ENCODE measurements at places on chromosomes 6 and 20.

DNA sequence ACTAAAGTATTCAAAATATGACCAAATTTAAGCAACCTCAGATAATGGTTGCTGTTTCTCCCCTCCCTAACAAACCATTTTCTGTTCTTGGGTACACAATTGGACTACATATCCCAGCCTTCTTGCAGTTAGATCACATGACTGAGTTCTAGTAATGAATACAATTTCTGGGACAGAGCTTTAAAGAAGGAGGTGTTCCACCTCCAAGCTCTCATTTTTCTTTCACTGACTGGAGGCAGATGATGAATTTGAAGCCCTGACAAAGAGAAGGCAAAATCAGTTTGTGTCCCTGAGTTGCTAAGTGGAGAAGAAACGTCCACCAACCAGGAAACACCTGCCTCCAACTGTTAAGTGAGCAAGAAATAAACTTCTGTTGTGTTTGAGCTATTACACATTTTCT lies 117.2 kb downstream of the LCA5 start:
- no peak for DNase-seq

DNA sequence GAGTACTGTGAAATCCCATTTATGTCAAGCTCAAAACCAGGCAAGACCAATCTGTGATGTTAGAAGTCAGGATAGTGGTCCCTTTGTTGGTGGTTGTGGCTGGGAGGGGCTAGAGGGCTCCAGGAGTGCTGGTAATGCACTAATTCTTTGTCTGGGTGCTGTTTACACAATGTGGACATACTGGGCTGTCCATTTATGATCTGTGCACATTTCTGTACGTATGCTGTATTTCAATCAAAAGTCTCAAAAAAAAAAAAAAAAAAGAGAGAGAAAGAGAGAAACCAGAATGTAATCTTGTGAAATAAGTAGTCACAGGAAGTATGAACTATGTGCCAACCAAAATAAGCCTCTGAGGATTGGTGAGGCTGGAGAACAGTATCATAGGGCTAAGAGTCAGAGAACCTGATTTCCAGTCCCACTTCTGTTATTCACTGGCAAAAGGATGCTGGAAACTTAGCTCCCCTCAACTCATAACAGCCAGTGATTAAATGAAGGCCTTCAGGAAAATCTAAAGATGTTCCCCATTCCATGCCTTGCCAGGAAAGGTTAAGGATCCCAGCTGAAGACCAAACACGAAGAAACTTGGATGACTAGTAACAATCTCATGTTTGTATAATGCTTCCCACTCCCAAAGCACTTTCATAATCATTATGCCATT lies 19.6 kb upstream of the TRAM2 start:
- DNase-seq, result peak; percentile 67

GRCh38 chr6:100691972-100692371 lies 189.2 kb downstream of the ASCC3 start:
- DNase-seq, result no peak

DNA sequence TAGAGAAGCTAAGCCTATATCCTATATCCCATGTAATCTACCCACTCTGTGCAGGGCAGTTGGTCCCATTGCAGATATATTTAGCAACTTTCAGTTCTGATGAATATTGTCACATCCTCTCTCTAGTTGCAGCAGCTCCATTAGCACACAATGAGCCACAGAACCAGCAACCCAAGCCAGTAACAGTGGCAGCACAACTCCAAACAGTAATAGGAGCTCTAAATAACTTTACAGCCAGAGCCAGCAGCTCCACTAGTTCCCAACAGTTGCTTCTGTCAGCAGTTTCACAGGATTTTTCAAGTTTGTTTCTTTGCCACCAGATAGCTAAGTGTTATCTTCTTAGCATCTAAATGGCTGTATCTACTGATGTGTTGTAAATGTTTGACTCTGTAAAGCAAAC lies 490.8 kb downstream of the HTR1B start:
- no peak for DNase-seq

DNA sequence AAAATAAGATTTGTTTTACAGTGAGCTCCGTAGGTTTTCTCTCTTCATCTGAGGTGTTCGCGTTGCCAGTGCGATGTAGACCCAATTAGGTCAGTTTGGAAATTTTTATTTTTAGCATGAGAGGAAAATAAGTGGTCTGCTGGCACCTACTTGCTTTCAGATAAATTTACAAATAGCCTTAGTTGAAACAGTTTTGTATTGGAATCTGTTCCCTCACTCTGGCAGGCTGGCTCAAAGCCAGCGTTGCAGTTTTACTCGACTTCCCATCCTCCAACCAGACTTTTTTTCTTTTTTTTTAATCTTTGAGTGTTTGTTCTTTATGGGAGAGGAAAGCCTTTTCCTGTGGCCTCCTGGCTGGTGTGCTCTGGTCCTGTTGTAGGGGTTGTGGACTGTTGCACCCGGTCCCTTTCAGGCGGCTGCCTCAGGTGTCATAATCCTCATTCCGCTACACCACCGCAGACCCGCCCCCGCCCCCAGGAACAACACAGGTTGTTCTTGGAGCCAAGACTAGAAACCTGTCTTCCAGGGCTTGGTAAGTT lies 46.7 kb downstream of the TIAM2 start:
- DNase-seq, result peak; percentile 28

GRCh38 chr6:157139054-157139708 lies 184.1 kb downstream of the TMEM242 start:
- DNase-seq, result no peak

- DNase-seq, result no peak
These were observed 35.4 kb downstream of the WDR27 start for GRCh38 chr6:169666441-169666840.

DNA sequence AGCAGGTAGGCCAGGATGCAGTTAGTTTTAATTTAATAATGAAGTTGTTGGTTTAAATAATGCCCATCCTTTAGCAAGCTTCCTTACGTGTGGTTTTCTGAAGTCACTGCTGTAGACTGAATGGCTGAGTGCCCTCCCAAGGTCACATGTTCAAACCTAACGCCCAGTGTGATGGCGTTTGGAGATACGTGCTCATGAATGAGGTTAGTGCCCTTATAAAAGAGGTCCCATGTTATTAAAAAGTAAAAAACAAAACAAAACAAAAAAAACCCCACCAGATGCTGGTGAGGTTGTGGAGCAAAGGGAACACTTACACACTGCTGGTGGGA lies 16.3 kb downstream of the LRP11 start:
- DNase-seq, result no peak

GRCh38 chr6:32329141-32329540 lies 42.6 kb downstream of the TSBP1 start:
- no peak for DNase-seq

DNA sequence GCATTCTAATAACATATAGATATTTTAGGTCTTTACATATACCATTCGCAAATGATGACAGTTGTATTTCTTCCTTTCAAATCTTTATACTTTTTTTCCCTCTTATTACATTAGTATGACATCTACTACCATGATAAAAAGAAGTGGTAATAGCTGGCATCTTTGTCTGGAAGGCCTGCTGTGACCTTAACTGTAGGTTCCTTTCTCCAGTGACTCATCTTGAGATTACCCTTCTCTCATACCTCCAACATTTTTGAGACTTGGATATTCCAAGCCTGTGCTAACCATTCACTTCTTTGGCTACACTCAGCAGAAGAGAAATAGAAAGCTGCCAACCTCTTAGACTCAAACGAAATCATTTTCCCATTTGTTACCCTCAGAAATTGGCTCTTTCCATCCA lies 30.3 kb downstream of the ZKSCAN8 start:
- no peak for DNase-seq

DNA sequence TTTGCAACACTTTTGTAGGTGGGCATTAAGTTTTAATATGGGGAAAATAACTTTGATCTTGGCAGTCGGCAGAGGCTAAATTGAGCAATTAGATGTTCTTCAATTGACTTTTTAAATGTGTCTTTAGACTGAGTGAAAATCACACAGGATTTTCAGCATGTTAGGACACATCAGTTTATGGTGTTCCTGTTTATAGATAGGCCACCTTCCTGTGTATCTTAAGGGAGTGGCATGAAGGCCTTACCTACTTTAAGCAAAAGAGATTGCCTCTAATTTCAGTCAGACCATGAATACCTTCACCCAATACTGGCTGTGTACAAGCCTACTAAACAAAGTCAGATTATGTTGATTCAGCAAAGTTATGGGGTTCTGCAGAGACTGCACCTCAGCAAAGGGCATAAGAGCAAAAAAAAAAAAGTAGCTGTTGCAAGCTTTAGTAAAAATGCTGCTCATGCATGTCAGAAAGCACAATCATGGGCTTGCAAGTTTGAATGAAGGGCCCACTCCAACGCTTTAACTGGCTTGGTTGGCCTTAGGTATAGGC lies 848.4 kb downstream of the PHF3 start:
- no peak for DNase-seq
